ENCODE measurements at places on chromosomes 5 and 9.

DNA sequence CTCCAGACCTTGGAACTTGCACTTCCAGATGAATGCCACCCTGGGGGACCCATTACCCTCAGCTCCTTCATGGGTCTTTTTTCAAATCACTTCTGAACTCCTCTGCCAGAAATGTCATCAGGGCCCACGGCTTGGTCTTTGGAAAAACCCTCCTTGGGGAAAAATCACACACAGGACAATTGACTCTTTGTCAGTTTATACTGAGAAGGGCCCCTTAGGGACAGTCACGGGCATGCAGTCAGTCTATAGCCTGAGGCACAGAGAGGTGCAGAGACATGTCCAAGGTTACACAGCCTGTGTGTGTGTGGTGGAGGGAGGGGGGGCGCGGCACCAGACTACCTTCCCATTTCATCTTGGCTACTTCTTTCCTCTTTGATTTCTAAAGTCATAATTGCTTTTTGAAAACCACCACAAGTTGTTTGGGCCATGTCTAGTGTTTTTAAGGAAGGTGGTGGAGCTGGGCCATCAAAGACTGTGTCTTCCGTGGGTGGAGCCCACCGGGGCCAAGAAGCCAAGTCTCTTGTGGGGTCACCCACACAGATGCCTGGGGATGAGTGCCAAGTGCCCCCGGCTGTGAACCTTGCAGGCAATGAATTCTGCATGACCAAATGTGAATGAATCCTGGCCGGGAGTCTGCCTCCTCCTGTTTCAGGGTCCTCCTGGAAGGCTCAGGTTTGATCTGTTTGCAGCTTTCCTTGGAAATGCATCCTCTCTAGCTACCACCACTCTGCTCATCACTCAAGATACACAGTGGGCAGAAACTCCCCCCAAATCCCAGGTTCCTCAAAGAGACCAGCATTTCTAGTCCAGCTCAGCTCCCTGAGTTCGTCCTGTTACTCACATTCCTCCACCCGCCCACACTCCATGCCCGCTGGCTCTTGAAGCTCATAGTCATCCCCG, 200.1 kb upstream of the TBC1D2 start:
- DNase-seq: no peak

GRCh38 chr9:134766587-134766986, 114.0 kb upstream of the FCN2 start:
- DNase-seq: no peak

DNA sequence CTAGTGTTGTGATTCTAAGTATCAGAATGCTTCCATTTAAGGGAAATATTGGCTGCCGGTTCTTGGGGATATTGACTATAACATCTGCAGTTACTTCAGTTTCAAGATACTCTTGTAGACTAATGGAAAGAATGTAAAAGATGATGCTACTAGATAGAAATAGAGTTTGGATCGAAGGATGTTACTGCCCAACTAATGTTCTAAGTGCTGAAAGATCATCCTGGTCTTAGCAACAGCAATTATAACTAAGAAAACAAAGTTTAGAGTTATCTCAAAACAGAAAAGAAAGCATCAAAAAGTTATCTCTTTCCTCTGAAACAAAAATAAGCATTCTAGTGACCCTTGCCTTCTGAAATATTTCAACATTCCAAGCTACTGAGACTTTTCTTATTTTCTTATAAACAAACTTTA, 49.9 kb downstream of the ITGA1 start:
- DNase-seq: no peak

DNA sequence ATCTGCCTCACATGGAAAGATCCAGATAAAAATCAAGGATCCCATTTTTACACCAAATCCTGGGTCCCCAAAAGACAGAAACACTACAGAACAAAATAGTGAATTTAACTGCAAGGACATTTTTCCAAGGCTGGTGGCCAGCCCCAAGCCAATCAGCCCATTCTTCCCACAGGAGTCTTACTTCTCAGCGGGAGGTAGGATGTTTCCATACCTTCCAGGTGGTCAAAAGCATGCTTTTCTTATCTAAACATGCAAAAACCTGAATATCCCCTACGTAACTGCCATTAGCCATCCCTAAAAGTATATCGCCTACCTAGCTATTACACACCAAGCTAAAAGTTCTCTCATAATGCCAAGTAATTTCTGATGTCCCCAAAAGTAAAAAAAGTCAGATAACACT, 20.6 kb downstream of the TMEM161B start:
- DNase-seq: no peak
